LoVo (cell line): ENCODE measurements at places on chromosomes 11 and 22.

- no peak for DNase-seq
These were observed 54.7 kb upstream of the CCDC89 start for GRCh38 chr11:85740481-85741400.

DNA sequence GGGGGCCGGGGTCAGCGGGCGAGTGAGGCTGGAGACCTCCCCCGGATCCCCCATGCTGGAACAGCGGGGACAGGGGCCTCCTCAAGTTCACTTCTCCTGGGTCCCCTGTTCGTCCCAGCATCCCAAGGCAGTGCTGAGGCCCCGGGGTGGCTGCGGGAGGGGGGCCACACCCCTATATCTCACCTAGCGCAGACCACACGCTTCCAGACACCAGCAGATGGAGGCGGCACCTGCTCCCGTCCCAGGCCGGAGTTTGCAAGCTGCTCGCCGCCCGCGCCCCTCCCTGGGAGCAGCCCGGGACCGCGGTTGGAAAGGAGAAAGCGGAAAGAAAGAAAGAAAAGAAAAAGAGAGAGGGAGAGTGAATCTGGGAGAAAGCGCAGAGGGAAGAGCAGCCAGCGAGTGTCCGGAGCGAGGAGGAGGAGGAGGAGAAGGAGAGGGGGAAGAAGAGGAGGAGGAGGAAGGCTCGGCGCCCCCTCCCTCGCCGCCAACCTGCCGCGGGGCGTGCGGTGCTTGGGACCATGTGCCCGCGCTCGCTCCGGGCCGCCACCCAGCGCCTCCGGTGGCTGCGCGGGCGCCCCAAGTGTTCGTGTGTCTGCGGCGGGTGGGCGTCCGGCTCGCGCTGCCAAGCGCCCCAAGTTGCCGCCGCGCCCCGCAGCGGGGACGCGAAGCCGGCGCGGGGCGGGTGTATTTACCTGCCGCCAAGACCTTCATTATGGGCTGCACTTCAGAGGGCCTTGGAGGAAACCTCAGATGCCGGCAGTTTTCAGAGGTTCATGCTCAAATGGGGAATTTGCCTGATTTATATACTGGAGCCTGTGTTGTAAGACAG lies at the start of gene LIF:
LIF (minus strand) TSS at position 775 of the 829 bp plus-strand sequence; CDS start at position 711, 64 bp downstream.
- DNase-seq = no peak

GRCh38 chr22:37284126-37284804 lies 2.0 kb downstream of the CYTH4 start:
- no peak for DNase-seq

- DNase-seq = no peak
These were observed 156.8 kb downstream of the ST3GAL4 start for GRCh38 chr11:126512251-126512650.

- DNase-seq = no peak
These were observed 935 bp upstream of the RCOR2 start for GRCh38 chr11:63917692-63918506.

- DNase-seq = no peak
These were observed 68.7 kb downstream of the PPFIBP2 start for GRCh38 chr11:7582338-7582985.
